ENCODE measurements at places on chromosomes 1 and 21.

DNA sequence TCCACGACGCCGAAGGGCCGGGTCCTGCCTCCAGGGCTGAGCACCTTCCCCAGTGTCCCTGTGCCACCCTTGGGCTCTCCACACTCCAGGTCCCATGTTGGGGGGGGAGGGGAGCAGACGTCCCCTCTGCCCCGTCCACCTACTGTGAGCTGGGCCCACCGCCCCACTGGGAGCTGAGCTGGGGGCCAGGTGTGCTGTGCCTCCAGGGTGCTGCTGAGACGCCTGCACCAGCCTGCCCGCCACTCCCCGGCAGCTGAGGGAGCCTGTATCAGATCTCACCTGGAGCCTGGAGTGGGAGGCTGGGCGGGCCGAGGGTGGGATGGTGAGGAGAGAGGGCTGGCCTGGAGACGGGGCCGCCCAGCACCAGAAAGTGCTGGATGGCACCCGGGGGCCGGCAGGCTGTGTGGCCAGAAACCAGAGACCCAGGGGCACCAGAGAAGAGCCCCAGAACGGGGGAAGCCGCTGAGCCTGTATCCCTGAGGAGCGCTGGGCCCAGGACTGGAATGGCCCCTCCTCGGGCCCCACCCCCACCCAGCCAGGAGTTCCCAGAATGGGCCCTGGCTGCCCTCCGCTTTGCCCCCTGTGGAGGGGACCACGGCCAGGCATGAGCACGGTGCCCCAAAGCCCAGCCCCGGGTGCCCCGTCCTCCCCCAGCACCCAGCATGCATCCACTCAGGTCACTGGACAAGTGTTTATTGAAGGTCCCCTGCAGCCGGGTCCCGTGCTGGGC is 3.4 kb downstream of the TNFRSF18 start:
- no peak for DNase-seq

DNA sequence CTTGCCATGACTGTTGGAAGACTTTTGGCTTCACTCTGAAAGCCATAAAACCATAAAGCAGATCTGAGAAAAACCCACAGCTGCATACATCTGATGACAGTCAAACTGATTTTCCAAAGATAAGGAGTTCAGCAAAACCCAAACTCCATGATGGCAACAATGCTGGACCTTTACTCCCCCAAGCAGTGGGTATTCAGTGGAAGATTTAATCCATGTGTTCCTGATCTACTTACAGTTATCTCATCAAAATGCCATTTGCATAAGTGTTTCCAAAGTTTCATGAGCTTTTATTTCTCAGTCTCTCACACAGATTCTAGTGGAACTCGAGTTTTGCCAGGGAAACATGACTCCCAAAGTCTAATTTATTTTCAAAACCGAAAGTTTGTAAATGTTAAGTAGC is 184.9 kb downstream of the ZC3H11B start:
- no peak for DNase-seq

DNA sequence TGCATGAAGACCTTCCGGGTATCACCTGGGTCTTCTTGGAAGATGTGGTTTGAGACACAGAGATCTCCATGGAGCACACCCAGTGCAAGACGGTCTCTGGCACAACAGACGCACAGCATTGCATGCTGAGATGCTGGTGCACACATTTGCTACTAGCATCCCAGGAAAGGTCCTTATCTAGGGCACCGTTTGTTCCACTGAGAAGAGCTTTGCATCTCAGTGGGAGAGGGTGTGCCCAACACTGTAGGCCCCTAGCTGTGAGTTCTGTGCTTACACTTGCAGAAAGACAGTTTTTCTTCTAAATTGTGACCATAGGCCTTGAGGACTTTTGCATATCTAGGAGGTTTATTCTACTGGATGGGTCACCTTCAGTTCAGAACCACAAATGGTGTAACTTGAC is 554.1 kb downstream of the MATN1 start:
- no peak for DNase-seq

DNA sequence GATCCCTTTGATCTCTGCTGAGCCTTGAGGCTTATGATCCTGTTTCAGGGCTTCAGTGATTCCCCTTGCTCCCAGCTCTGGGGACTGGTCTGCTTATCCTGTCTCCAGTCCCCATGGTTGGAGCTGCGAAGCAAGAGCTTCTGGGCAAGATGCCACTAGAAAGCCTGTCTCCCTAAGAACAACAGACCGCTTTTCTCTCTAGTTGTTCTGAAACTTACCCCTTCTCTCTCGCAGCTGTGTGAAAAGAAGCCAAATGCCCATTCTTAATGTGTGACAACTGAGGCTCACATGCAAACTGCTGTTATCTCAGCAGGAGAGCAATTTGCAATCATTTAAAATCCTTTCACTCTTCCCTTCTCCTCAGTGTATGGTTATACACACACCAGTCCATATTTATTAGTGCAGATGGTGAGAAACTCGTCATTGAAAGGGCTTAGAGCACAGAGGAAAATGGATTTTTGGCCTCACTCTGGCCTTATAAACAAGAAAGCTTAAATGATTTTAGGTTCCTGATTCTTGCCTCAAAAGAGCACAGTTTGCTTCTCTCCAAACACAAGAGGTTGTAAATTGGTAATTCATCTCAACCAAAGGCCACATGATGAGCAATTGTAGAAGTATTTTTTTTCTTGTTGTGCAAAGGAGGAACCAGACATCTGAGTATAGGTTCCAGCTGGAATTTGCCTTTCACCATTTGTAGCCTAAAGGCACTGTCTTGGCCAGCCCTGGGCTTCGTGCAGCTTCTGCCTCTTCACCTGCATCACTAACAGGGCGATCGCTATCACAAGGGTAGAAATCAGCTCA is 179.2 kb upstream of the LMO4 start:
- no peak for DNase-seq

DNA sequence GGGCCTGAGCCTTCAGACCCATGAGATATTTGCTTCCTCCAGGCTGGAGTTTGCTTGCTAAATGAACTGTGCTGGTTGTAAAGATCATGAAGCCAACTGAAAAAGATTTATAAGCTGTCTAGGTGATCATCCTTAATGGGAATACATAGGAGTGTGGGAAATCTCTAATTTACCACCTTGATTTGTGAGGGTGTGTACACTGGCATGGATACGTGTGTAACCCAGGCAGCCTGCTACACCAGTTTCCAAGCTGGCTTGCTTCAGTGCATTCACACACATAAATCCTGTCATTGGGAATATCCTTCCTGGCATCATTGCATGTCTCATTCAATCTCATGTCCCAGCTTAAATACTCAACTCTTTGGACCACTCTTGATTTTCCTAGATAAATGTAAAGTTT is 57.6 kb upstream of the GNG12 start:
- DNase-seq: no peak

DNA sequence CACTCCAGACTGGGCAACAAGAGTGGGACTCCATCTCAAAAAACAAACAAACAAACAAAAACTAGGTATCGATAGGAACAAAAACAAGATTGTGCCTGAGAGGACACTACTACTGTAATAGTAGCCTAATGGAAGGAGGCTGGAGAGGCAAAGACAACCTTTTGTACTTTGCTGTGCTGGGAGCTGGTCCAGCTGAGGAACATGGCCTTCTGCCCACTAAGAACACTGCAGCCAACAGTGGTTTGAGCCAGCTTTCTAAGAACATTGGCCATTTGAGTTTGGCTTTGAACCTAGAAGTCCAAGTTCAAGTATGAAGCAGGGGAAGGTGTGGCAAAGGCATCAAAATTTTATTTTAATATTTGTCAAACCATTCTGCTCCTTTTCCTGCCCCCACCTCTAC is 22.7 kb upstream of the RGS8 start:
- DNase-seq: peak; percentile 24

DNA sequence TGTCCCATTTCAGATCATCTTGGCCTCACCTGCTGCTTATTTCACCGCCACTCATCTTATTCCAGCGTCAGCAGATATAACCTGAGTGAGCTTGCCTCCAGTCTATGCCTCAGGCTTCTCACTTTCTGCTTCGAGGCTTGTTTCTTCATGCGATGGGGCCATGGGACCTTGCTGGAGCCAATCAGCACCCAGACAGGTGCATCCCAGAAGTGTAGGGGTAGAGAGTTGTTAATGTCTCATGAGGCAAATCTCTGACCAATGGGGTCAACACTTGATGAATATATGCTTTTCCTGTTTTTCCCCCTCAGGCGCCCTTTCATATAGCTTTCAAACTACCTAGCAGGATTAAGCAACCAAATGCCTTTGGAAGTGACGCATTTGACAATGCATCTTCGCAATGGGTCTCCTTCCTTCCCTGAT is 935 bp upstream of the YIPF1 start:
- DNase-seq: no peak

DNA sequence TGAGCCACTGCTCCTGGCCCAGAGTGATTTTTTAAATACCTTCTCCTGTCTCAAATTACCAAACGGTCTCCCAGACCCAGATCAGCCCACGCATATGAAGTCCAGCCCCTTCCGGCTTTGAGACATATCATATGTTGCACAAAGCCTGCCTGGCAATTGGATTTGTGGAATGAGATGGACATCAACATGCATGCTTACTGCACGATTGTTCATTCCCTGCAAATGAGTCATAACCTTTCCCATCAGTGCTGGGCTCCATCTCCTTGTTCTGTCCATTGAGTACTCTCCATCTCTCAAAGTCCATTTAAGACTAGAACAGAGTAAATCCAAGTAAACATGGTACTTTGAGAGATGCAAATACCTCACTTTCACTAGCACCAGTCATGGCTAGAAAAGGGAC is 612.2 kb upstream of the USP24 start:
- DNase-seq: no peak

DNA sequence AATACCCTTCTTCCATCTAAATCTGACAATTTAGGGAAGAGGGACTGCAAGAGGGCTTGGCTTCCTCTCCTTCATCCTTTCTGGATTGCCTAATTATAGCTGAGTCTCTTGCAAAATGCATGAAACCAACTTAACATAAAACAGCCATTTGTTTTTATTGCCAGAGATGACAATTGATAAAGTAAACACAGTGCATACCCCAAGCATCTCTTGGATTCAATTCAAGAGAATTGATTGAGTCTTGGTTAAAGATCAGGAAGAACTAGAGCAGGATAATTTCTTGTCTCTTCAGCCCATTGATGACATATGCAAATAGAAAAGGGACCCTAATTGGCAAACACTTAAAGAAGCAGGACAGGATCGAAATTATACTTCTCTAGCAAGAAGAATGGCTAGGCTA is 617.1 kb upstream of the PTBP2 start:
- no peak for DNase-seq
